Transverse colon (tissue), 4 donors: ENCODE measurements at places on chromosomes 6 and 20. TPM values are rescaled to one million over a fixed set of nuclear protein-coding genes. Genes with fewer than 3 reads are reported as not detected.

DNA sequence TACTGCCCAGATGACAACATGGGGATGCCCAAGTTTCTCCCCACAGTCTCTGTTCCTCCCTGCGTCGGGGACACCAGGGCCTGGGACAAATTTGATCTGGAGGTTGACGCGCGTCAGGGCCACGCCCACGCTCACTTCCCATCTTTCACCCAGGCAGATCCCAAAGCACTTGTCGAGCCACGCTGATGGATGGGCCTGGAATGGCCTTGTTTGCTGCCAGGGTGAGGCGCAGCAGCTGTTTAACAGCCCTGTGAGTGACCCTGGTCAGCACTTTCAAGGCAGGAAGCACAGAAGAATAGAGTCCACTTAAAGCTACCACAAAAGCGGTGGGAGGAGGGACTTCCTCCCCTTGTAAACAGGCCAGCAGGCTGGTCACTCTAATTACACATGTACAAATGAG is 324.7 kb upstream of the JARID2 start:
- peak; percentile 44 for DNase-seq
- no peak overlapping the region for H3K4me3 ChIP-seq
- H3K27me3 ChIP-seq = no peaks in the 10 kb centered on the region
- H3K4me1 ChIP-seq = peaks cover 12% of the 10 kb centered on the region

- no peaks in the 10 kb centered on the region for H3K36me3 ChIP-seq
- H3K4me1 ChIP-seq = peaks cover 10% of the 10 kb centered on the region
- H3K27me3 ChIP-seq = peaks cover 2% of the 10 kb centered on the region
- no peak for DNase-seq
- H3K4me3 ChIP-seq = no peak overlapping the region
Observed at GRCh38 chr6:1334684-1335083, 22.8 kb downstream of the FOXQ1 start.

GRCh38 chr6:54291146-54291545 is 17.1 kb upstream of the TINAG start:
- H3K27ac ChIP-seq = no peak overlapping the region
- no peak overlapping the region for H3K4me3 ChIP-seq
- H3K27me3 ChIP-seq = no peaks in the 10 kb centered on the region

GRCh38 chr6:63637865-63638445 is 2.4 kb downstream of the PHF3 start:
- no peaks in the 10 kb centered on the region for H3K27me3 ChIP-seq
- no peaks in the 10 kb centered on the region for H3K36me3 ChIP-seq

DNA sequence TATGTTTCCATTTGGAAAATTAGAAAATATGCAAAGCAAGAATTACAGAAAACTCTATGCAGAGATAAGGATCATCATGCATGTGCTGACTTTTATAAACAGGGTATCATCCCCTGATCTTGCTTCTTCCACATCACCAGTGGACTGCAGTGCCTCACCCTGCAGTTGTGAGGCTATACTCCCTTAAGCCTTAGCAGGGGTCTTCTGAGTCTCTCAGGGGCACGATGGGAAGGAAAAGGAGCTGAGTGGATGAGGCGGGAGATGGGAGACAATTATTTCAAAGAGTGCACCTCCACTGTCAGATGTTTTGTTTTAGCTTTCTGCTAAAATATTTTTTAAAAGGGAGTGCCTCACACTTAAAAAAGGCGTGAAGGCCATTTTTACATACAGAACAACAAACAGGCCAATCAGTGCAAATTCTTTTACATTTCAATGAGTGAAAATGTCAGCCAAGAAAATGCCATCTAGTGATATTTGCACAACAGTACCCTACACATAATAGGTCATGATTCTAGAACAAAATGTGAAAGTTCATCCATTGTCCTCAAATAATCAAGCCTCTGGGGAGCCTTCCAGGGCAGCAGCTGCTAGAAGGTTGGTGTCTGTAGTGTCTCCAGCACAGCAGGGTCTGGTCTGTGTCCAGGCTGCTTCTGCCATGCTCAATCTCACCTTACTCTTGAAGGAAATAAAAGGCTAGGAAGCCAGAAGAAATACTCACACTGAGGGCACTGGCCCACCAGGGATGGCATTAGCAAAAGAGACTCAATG is 13.2 kb upstream of the SERPINB9 start:
- H3K4me1 ChIP-seq = peaks cover 6% of the 10 kb centered on the region
- no peak overlapping the region for H3K4me3 ChIP-seq
- no peak overlapping the region for H3K27ac ChIP-seq
- H3K27me3 ChIP-seq = no peaks in the 10 kb centered on the region

DNA sequence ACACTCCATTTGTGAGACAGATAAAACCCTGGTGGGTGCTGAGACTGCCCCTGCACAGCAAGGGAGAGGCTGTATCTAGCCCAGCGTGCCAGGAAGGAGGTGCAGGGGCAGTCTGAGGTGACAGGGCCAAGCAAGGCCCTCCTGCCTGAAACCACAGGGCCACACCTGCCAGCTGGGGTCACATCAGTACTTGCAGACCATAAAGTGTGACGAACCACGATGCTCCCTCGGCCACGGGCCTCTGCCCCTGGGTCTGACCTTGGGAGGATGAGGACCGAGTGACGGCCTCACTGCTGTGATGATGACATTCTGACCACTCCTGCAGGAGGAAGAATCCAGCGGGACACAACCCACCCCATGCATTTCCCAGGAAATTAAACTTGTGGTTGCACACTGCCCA is 75.1 kb downstream of the NINL start:
- peaks cover 14% of the 10 kb centered on the region for H3K4me1 ChIP-seq
- H3K27ac ChIP-seq = no peak overlapping the region
- H3K4me3 ChIP-seq = no peak overlapping the region
- no peaks in the 10 kb centered on the region for H3K36me3 ChIP-seq

DNA sequence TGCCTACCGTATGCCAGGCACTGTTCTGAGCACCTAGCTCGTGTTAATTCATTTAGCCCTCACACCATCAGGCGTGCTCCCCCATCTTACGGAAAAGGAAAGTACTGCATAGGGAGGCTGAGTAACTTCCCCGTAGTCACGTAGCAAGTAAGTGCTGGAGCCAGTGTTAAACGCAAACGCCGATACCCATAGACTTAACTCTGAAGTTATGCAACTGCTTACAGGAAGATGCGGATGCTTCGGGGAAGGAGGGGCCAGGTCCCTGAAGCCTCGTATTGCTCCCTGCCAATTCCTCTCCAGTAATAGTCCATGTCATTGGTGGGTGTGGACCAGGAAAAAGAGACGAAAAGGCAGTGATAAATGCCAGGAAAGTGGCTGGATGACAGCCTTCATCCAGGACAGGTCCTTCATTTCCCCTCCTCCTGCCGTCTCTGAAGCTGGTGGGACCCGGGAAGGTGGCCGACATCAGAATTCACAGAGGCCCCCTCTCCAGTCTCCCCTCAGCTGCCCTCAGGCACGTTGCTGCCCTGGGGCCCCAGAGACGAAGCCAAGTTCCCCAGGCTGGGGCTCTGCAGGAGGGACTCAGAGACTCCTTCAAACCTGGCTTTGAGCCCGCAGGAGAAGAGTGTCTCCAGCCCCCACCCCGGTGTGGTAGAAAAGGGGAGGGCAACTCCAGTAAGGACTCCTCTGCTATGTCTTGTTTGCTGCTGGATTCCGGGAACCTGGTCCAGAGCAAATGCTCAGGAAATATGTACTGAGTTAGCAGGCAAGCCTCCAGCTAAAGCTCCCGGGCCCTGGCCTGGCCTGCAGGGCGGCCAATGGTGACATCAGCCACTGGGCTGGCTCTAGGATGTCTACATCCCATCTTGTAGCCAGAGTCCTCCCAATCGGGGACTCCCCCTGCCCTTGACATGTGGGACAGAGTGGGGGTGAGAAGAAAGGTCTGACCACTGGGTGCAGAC is 37.8 kb downstream of the RAB44 start:
- H3K27me3 ChIP-seq = no peaks in the 10 kb centered on the region
- peak; percentile 79 for DNase-seq
- peak overlapping the region; percentile 75 for H3K27ac ChIP-seq
- H3K36me3 ChIP-seq = no peaks in the 10 kb centered on the region
- H3K4me1 ChIP-seq = peaks cover 18% of the 10 kb centered on the region

- H3K27ac ChIP-seq = no peak overlapping the region
- no peak overlapping the region for H3K4me3 ChIP-seq
- H3K4me1 ChIP-seq = no peaks in the 10 kb centered on the region
Observed at GRCh38 chr20:43138061-43138770, 51.5 kb downstream of the PTPRT start.

The OR2H2 gene
- not detected for total RNA-seq

The C6orf141 gene
- total RNA-seq = 10.0 TPM

The GINS1 gene
- 1.3 TPM for total RNA-seq

The MDFI gene
- 2.1 TPM for total RNA-seq

The FGD2 gene
- total RNA-seq = 40.0 TPM

The KCNQ5 gene
- total RNA-seq = not detected
